ENCODE measurements at places on chromosomes 1 and 21. TPM values are rescaled to one million over a fixed set of nuclear protein-coding genes. Genes with fewer than 3 reads are reported as not detected.

DIRAS3 gene
- total RNA-seq: not detected

- no peak for DNase-seq
Measured at GRCh38 chr1:150708595-150708994, 11.6 kb upstream of the GOLPH3L start.

DNA sequence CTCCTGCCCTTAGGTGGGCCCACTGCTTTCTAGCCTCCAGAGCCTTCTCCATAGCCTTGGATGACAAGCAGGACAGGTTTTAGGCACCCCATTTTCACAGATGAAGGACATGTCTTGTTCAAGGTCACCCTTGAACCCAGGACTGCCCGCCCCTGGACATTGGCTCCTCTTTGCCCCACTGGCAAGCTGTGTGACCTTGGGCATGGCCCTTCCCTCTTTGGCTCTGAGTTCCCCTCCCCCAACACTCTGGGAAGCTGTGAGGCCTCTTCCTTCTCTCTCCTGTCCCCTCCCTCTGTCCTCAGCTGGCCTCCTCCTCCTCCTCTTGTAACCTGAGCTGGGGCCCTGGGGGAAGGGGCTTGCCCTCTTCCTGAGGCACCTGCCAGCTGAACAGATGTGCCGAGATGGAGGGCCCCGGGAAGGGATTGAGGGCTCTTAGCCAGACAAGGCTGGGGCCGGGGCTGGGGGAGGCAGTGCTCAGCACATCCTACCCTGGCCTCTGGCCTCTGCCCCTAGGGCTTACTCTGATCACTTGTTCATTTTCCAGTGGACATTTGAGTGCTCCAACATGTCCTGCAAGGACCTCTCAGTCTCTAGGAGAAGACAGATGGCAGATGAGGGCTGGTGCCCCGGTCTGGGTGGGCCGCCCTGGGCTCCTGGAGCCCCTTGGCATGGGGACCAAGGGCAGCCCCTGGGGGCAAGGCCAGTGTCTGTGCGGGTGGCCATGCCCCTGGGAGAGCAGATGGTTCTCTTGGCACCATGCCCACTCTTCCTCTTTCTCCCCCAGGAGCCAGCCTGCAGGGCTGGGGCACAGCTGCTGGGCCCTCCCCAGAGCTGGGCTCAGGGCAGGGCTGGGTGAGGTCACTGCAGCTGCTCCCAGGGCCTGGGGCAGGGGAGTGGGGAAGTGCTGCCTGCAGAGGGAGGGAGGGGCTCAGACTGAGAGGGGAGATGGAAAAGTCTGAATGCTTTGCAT is 10.7 kb downstream of the FOXO6 start:
- DNase-seq: peak; percentile 85

DNA sequence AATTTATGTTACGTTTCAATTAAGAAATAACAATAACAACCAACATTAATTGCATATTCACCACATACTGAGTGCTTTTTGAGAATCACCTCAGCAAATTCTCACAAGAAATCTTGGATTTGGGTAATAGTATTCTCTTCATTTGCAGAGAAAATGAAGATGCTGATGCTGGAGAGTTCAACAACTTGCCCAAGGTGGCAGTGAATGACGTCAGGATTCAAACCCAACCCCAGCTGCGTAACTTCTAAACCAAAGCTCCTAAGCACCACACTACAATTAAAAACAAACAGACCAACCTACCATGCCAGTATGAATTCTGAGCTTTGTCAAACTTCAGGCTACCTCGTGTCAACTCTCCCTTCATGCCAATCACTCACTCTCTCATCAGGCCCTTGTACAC is 46.7 kb upstream of the GJB5 start:
- no peak for DNase-seq

- DNase-seq: no peak
Measured at GRCh38 chr1:205246351-205247119, 18.8 kb downstream of the TMCC2 start.

Measured in H1 (cell line).